ENCODE measurements at places on chromosomes 13 and 19. TPM values are rescaled to one million over a fixed set of nuclear protein-coding genes. Genes with fewer than 3 reads are reported as not detected.

ZNF221 gene
- total RNA-seq: 13.8 TPM

LILRB1 gene
- total RNA-seq: not detected

PSG1 gene
- 0.26 TPM for total RNA-seq

SYDE1 gene
- total RNA-seq: 9.9 TPM

WIZ gene
- 29.8 TPM for total RNA-seq

ZNF677 gene
- total RNA-seq: 15.4 TPM

TMEM145 gene
- 0.42 TPM for total RNA-seq

ZNF418 gene
- total RNA-seq: 2.4 TPM

GJB6 gene
- not detected for total RNA-seq

FEM1A gene
- 6.4 TPM for total RNA-seq

ZNF880 gene
- total RNA-seq: 43.5 TPM

UNC13A gene
- total RNA-seq: 27.6 TPM

FUT2 gene
- 1.5 TPM for total RNA-seq

SIGLEC5 gene
- total RNA-seq: not detected

ARHGAP35 gene
- total RNA-seq: 36.7 TPM

RFPL4A gene
- total RNA-seq: 0.36 TPM

CYP2A7 gene
- total RNA-seq: 1.2 TPM

FPR2 gene
- total RNA-seq: 0.69 TPM

CYP2S1 gene
- total RNA-seq: not detected

SLC6A16 gene
- total RNA-seq: 1.4 TPM

DENND1C gene
- 1.9 TPM for total RNA-seq

DCT gene
- not detected for total RNA-seq

ATP4B gene
- total RNA-seq: 0.13 TPM

PRR36 gene
- total RNA-seq: 2.3 TPM

MLNR gene
- total RNA-seq: not detected
